Natural killer cell (primary cell): ENCODE measurements at places on chromosomes 1 and 21.

DNA sequence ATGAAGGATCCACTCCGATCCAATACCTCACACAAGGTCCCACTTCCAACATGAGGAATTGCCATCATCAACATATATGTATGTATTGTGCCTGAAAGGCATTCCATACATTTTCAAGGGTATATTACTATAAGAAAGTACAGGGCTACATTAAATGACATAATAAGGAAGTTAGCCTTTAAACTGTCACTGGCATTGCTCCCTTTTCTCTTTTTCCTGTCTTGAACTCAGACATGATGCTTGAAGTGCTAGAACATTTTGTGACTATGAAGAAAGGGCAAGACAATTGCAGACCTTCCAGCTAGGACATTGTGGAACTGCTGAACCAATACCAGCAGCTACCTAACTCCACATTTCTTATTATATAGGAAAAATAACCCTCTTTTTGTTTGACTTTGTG, 2.9 kb upstream of the TSPAN2 start:
- no peak overlapping the region for H3K27ac ChIP-seq
- no peaks in the 10 kb centered on the region for H3K36me3 ChIP-seq
- H3K27me3 ChIP-seq = no peaks in the 10 kb centered on the region
- H3K4me3 ChIP-seq = no peak overlapping the region
- no peak for DNase-seq

- no peak overlapping the region for H3K27ac ChIP-seq
- no peak overlapping the region for H3K4me3 ChIP-seq
- DNase-seq = no peak
- no peaks in the 10 kb centered on the region for H3K36me3 ChIP-seq
- no peaks in the 10 kb centered on the region for H3K27me3 ChIP-seq
Measured at GRCh38 chr1:242754926-242755325, 230.4 kb upstream of the PLD5 start.

DNA sequence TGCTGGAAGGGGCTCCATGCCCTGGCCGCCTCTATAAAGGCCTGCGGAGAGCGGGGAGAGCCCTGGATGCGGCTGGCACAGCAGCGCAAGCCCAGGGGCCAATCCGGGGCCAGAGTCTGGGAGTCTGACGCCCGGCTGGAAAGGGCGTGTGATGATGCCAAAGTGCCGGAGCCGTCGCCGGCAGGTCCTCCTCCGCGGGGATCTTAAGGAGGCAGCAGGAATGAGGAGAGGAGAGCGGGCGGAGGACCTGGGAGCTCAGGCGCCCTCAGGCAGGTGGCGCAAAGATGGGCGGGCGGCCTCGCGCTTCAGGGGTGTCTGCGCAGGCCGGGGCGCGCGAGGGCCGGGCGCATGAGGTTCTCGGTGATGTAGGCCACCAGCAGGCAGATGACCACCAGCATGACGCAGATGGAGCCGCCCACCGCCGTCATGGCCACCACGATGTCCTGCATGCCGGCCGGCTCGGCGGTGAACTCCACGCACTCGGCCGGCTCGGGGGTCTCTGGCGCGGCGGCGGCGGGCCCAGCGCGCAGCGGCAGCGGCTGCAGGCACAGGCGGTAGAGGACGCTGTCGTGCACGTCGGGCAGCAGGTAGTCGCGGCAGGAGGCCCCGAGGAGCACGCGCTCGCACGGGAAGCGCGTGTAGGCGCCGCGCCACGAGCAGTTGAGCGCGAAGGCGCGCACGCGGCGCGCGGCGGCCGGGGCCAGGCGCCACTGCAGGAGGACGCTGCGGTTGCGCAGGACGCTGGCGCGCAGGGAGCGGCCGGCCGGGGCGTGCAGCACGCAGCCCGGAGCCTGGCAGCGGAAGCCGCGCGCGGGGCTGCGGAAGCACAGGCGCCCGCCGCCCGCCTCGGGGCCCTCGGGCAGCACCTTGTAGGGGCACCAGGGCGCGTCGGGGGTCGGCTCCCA, 653 bp downstream of the FNDC10 start:
- H3K27me3 ChIP-seq = peaks cover 2% of the 10 kb centered on the region
- peaks cover 19% of the 10 kb centered on the region for H3K4me1 ChIP-seq
- no peaks in the 10 kb centered on the region for H3K36me3 ChIP-seq

- no peak overlapping the region for H3K4me3 ChIP-seq
- H3K4me1 ChIP-seq = no peaks in the 10 kb centered on the region
- H3K27ac ChIP-seq = no peak overlapping the region
- H3K36me3 ChIP-seq = no peaks in the 10 kb centered on the region
Measured at GRCh38 chr21:15272591-15272990, 207.8 kb upstream of the NRIP1 start.

DNA sequence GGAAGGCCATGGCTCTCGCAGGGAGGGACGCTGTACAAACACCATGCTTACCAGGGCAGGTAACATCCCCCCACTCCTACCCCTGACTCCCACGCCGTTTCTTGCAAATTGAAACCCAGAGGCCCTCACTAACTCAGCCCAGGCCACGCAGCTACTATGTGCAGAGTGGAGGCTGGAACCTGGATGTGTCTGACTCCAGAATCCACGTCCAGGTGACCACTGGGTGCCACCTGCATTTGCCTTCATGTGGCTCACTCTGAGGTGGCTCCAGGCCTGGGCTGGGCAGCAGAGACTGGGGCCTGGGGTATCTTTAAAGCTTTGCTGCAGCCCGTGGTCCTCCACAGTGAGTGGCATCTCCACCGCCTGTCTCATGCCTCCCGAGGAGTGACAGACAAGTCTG, 29.6 kb upstream of the AJAP1 start:
- no peak overlapping the region for H3K27ac ChIP-seq
- no peak for DNase-seq
- no peaks in the 10 kb centered on the region for H3K27me3 ChIP-seq
- no peaks in the 10 kb centered on the region for H3K36me3 ChIP-seq
- no peak overlapping the region for H3K4me3 ChIP-seq

- H3K36me3 ChIP-seq = no peaks in the 10 kb centered on the region
- no peak overlapping the region for H3K27ac ChIP-seq
- DNase-seq = no peak
Measured at GRCh38 chr21:25465263-25465662, 142.0 kb downstream of the MRPL39 start.

- H3K36me3 ChIP-seq = no peaks in the 10 kb centered on the region
- H3K4me1 ChIP-seq = no peaks in the 10 kb centered on the region
- H3K4me3 ChIP-seq = no peak overlapping the region
- no peak overlapping the region for H3K27ac ChIP-seq
Measured at GRCh38 chr1:5729636-5730145, 262.5 kb downstream of the NPHP4 start.

GRCh38 chr1:42777852-42778251, 6.9 kb upstream of the TMEM269 start:
- no peaks in the 10 kb centered on the region for H3K27me3 ChIP-seq
- peaks cover 48% of the 10 kb centered on the region for H3K36me3 ChIP-seq
- H3K27ac ChIP-seq = no peak overlapping the region
- no peak for DNase-seq
- no peak overlapping the region for H3K4me3 ChIP-seq

DNA sequence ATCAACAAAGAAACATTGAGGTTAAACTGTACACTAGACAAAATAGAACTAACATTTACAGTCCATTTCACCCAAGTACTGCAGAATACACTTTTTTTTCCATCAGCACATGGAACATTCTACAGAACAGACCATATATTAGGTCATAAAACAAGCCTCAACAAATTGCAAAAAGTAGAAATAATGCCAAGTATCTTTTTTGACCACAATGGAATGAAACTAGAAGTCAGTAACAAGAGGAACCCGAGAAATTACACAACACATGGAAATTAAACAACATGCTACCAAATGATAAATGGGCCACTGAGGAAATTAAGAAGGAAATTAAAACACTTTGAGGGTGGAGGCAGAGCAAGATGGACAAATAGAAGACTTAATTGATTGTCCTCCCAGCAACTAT, 8.4 kb upstream of the C1orf185 start:
- no peaks in the 10 kb centered on the region for H3K36me3 ChIP-seq
- no peak overlapping the region for H3K27ac ChIP-seq
- no peak for DNase-seq
- peaks cover 8% of the 10 kb centered on the region for H3K27me3 ChIP-seq
- no peaks in the 10 kb centered on the region for H3K4me1 ChIP-seq

GRCh38 chr1:239914751-239915231, 176.9 kb upstream of the FMN2 start:
- no peaks in the 10 kb centered on the region for H3K27me3 ChIP-seq
- no peak overlapping the region for H3K27ac ChIP-seq
- DNase-seq = no peak

- H3K27me3 ChIP-seq = no peaks in the 10 kb centered on the region
- no peaks in the 10 kb centered on the region for H3K4me1 ChIP-seq
- H3K36me3 ChIP-seq = no peaks in the 10 kb centered on the region
- DNase-seq = no peak
Measured at GRCh38 chr1:208203127-208203847, 40.9 kb downstream of the PLXNA2 start.

DNA sequence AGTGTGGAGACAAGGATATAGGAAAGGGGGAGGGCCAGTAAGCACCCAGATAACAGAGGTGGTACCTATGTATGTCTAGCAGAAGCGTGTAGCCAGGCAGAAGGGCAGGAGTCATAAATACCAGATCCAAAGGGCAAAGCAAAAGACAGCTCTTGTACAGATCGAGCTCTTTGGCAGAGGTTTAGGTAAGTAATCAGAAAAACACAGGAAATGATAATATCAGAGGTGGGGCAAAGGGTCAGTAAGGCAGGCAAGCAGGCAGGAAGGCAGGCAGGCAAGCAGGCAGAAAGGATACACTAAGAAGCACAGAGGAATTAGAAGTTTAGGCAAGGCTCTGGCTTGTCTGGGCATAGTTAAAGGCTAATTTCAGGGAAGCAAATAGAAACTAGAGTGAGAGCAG, 22.7 kb upstream of the SLFNL1 start:
- H3K36me3 ChIP-seq = peaks cover 5% of the 10 kb centered on the region
- no peak overlapping the region for H3K4me3 ChIP-seq
- H3K4me1 ChIP-seq = no peaks in the 10 kb centered on the region
- no peak overlapping the region for H3K27ac ChIP-seq
- no peaks in the 10 kb centered on the region for H3K27me3 ChIP-seq
- no peak for DNase-seq

DNA sequence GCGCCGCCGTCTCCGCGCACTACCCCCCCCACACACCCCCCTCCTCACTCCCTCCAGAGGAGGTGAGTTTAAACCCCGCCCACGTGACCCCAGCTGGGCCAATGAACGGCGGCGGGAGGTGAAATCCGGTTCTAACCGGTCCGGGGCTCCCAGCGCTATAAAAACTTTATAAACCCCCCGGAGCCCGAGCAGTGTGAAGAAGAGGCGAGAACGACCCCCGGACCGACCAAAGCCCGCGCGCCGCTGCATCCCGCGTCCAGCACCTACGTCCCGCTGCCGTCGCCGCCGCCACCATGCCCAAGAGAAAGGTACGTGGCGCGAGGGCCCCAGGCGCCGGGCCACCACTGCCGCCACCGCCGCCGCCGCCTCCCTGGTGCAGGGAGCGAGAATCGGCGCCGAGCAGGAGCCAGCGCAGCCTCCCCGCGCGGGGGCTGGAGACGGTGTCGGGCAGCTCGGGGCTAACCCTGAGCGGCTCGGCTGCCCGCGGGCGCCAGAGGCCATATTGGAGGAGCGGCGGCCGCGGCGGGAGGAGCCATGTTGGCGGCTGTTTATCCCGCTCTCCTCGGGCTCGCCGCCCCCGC, at the start of gene HMGN2:
Gene HMGN2, plus strand, starts transcription at position 121 of the 581 bp plus-strand sequence. Its CDS starts 173 bp downstream, at position 294.
- H3K36me3 ChIP-seq = peaks cover 32% of the 10 kb centered on the region
- H3K27me3 ChIP-seq = no peaks in the 10 kb centered on the region
- H3K4me1 ChIP-seq = peaks cover 28% of the 10 kb centered on the region
- H3K4me3 ChIP-seq = peak within 1 kb of the TSS; percentile 60
- H3K27ac ChIP-seq = peak within 1 kb of the TSS; percentile 83

DNA sequence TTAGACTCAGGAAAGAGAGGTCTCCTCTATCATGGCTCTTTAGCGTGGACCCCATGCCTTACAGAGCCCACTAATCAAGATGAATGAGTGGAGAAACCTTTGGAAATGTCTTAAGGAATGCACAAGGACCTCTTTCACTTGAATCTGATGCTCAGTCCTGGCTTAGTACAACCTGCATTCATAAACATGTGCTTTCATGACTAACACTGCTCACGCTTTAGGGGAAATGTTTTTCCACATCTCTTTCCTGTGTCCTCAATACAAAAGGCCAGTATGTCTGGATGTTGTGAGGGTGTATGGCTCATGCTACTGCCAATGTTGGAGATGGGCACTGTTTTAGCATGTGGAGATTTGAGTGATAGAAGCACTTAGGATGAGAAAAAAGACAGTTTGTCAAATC, 14.2 kb upstream of the GNG12 start:
- H3K27ac ChIP-seq = no peak overlapping the region
- no peak for DNase-seq
- no peaks in the 10 kb centered on the region for H3K4me1 ChIP-seq

DNA sequence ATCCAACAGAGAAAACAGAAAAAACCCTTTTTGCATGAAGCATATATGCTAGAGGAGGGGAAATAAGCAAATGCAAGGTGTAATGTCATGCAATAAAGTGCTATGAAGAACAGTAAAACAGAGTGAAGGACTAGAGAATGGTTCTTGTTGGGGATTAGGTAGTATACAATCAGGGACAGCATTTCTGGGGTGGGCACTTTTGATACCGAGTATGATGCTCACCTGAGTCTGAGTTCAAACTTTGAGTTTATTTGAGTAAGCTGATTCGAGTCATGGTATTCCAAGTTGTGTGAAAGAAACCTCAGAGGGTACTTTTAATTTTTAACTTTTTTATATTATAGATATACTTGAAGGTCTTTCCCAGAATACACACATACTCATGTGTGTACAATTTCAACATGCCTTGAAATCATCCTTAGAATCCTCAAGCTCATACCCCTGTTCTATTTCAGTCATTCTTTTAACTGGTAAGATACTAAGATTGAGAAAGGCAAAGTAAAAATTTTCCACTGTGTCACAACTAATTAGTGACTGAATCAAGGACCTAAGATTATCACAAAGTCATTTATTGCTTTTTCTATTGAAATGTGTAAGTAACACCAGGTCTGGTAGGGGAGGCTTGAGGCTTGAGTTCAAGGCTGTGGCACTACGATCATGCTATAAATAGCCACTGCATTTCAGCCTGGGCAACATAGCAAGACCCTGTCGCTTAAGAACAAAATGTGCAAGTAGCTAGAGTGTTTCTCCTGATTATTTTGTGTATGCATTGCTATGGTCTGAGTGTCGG, 12.1 kb downstream of the LRRC8B start:
- no peak for DNase-seq
- no peak overlapping the region for H3K4me3 ChIP-seq
- no peaks in the 10 kb centered on the region for H3K27me3 ChIP-seq
- no peak overlapping the region for H3K27ac ChIP-seq
